ENCODE measurements at places on chromosomes 2 and 18. TPM values are rescaled to one million over a fixed set of nuclear protein-coding genes. Genes with fewer than 3 reads are reported as not detected.

Gene KIF1A
- 330 TPM for total RNA-seq

Gene IL36B
- total RNA-seq: not detected

Gene SPAST
- 40.6 TPM for total RNA-seq

Gene IGFBP5
- total RNA-seq: 5.4 TPM

Gene CPS1
- total RNA-seq: 0.62 TPM

Gene DNAH7
- total RNA-seq: 0.95 TPM

Gene SNTG2
- total RNA-seq: 3.7 TPM

Gene RNF125
- 1.5 TPM for total RNA-seq

Gene VWA3B
- not detected for total RNA-seq

Gene CENPA
- 59.2 TPM for total RNA-seq

Gene ST8SIA3
- not detected for total RNA-seq

Gene ZNF519
- total RNA-seq: 27.5 TPM

Gene SCYGR7
- not detected for total RNA-seq

Gene ASB18
- not detected for total RNA-seq

Gene SERPINB5
- total RNA-seq: 0.11 TPM

Gene GPR39
- total RNA-seq: 3.4 TPM

Gene RAX
- total RNA-seq: 19.3 TPM

Gene ARHGEF33
- 0.35 TPM for total RNA-seq

Gene GPR45
- not detected for total RNA-seq

Gene CIB4
- total RNA-seq: not detected

Gene ZNF385B
- not detected for total RNA-seq

Gene IL36G
- not detected for total RNA-seq

Gene CD226
- 0.71 TPM for total RNA-seq

Gene ATP8B1
- total RNA-seq: 39.3 TPM

Gene MEIS1
- 89.4 TPM for total RNA-seq

Gene C2orf81
- total RNA-seq: 1.6 TPM

Gene LAMA1
- total RNA-seq: not detected

Gene MRPS9
- 55.4 TPM for total RNA-seq

Gene AMER3
- total RNA-seq: not detected
